Left hindlimb (tissue), 1 donor: ENCODE measurements at places on chromosomes 1 and 21.

DNA sequence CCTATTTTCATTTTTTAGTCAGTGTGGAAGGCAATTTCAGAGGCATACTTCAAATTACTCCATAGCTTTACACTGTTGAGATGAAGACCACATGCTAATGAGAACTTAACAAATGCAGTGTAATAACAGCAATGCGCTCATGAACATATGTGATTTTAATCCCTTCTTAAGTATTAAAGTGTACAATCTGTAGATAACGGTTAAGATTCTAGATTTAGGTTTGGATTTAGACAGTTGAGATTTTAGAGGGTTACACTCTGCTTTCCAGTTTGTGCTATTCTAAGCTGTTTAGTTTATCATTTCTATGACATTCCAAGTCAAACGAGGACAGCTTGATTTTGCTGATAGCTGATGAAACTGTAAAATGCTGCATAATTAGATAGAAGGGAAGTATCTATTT lies 257.8 kb upstream of the CHRM3 start:
- DNase-seq: no peak

GRCh38 chr1:243792891-243793290 lies 57.2 kb downstream of the AKT3 start:
- no peak for DNase-seq

DNA sequence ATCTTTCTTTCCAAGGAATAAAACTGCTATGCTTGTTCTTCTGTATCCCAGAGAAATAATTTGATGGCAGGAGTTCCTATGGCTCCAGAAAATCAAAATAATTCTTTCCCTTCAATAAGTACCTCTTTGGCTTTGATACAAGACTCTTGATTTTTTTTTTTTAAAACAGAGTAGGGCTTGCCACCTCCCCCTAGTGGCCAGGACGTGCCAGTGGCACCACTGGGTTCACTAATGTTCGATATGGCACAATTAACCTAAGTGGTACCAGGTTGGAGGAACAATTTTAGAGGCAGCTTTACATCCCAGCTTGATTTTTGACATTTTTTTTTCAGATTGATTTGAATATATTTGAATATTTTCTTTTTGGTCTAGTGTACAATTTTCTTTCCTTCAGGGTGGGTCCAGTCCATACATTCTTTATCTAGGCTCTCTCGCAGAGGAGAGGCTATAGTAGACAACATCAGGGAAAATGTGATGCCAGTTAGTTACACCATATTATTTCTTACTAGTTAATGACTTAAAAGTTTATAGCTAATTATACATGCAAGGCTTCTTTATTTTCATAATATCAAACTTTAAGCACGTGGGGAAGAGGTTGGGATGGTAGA lies 330.9 kb downstream of the S1PR1 start:
- DNase-seq: no peak

DNA sequence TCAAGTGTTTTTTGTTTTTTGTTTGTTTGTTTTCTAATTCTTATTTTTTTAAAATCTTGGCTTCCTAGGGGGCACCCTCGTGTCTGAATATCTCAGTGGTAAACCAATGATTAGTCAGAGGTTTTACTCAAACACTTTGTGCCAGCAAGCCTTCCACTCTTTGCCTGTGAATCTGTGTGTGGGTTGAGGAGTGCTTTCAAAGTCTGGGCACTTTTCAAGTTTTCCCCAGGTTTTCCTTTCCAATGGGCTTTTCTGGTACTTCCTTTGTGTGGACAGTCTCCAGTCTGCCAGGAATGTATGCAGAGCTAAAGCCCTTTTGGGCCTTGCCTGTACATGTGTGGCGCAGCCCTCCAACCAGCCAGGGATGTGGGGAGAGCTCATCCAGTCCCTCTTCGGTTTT lies 9.7 kb upstream of the PPIE start:
- no peak for DNase-seq

- no peak for DNase-seq
These were observed 35.7 kb downstream of the PTGFR start for GRCh38 chr1:78526496-78526895.

- DNase-seq: no peak
These were observed 1.1 kb downstream of the RNF187 start for GRCh38 chr1:228488125-228488817.

- DNase-seq: no peak
These were observed 6.1 kb upstream of the KLF17 start for GRCh38 chr1:44112486-44112885.

DNA sequence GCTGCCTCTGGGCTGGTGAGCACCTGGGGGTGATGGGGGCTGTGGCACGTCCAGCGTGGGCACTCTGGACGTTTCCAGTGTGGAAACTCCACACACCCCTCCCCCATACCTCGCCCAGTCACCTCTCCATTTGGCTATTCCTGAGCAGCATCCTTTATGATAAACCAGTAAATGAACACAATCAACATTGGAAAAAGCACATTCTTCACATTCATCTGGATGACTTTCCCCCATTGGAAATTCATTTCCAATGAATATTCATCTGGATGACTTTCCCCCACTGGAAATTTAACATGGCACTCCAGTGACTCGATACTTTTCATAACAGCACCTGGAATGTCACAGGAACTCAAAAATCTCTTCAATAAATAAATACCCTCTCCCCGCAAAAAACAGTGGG lies 104.8 kb upstream of the KRTAP19-8 start:
- no peak for DNase-seq

- DNase-seq: no peak
These were observed 3.6 kb upstream of the LCE5A start for GRCh38 chr1:152506899-152507498.

GRCh38 chr1:206691604-206692003 lies 6.9 kb downstream of the MAPKAPK2 start:
- no peak for DNase-seq

- no peak for DNase-seq
These were observed 31.3 kb upstream of the AXDND1 start for GRCh38 chr1:179334440-179334839.

DNA sequence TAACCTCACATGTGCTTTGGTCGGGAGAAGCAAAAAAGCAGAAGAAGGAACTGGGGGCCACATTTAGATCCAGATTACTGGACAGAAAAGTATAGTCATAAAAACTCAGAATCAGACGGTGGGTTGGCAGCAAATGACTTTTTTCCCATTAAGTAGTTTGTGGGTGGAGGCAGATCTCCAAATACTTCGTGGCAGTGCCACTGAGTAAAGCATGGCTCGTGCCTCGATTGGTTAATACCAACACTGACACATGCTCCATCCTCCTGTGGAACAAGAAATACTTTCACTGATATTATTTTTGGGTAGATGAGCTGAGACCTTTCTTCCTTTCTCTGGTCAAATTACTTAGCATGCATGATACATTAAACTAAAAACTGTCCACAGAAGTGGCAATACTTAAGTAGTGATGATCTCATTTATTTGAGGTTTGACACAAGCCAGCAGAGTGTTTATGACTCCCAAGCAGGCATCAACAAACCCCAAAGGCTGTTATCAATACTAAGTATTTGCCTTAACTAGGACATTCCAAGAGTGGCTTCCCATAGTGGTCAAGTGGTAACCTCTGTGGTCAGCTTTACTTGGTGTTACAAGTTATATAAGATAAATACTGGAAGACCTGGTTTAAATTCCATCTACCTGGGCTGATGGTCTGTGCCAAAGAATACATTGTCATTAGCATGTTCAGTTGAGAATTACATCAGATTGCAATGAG lies 500.0 kb upstream of the RUNX1 start:
- DNase-seq: no peak

- no peak for DNase-seq
These were observed 12.3 kb downstream of the SLC9C2 start for GRCh38 chr1:173590557-173590956.

GRCh38 chr1:243508943-243509342 lies 253.1 kb downstream of the SDCCAG8 start:
- DNase-seq: no peak

DNA sequence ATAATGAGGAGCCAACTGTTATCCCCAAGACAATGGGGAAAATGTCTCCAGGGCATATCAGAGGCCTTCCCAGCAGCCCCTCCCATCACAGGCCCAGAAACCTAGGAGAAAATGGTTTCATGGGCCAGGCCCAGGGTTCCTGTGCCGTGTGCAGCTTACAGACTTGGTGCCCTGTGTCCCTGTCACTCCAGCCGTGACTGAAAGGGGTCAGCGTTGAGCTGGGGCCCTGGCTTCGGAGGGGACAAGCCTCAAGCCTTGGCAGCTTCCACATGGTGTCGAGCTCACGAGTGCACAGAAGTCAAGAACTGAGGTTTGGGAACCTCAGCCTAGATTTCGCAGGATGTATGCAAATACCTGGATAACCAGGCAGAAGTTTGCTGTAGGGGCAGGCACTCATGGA lies 18.1 kb downstream of the SIPA1L2 start:
- no peak for DNase-seq
